ENCODE measurements at places on chromosomes 2 and 18.

DNA sequence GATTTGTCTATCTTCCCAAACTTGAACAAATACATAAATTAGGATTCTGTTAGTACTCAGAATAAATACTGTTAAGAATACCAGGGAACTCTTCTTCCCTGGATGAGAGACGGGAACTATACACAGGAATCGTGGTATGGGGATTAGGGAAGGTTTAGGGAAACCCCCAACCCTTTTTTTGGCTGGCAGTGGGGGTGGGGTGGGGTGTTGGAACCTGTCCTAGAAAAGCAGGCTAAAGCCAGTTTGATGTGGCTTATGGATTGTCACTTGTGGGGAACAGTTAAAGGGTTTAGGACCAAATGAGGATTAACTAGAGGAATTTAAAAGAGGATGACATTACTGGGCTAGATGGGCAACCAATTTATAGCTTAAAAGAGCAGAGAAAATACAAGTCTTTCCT, 1.8 kb downstream of the SLC4A10 start:
- no peak for DNase-seq

DNA sequence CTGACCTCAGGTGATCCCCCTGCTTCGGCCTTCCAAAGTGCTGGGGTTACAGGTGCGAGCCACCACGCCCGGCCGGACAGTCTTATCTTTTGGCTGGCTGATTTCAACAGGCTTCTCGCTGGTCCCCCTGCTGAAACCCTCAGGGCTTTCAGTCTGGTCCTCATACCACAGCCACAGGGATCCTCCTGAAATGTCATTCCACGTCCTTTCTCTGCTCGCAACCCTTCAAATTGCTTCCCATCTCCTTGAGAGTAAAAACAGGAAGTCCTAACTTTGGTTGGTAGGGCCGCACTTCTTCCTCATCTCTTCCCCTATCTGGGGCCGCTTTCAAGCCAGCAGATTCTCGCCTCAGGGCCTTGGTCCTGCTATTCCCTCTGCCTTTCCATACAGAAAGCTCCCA, 1.4 kb upstream of the CAB39 start:
- DNase-seq: no peak

DNA sequence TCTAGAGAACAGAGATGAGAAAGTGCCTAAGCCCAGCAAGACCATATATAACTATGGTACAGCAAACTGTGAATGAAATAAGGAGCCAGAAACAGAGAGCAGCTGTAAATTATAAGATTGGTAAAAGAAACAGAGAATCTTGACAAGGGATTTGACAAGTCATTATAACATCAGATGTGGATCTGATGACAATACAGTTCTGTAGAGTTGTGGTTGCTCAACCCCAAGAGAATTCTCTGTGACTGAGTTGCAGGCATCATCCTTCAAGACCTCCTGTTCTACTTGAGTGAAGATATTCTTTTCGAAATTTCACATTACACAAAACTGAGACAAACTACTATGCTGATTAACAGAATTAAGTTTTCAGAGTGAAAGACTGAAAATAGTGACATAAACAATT, 343.1 kb upstream of the SLC39A10 start:
- DNase-seq: no peak

DNA sequence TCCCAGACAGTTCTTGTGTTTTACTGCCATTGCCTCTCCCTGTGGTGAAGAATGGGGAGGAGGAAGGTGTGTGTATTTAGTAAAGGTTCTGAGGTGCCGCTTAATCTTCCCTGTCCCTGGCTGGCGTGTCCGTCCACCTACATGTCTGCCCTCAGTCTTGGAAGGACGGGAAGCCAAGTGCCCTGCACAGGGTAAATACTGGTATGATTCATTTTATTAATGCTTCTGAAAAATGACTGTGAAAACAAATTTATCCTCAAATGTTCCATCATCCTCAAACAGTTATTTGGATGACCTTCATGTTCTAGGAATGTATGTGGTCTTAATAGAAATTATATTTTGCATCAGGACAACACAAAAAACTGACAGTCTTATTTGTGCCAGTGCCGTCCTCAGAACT, 6.6 kb downstream of the EPAS1 start:
- no peak for DNase-seq

GRCh38 chr2:187956906-187957534, 334.7 kb upstream of the GULP1 start:
- DNase-seq: no peak

DNA sequence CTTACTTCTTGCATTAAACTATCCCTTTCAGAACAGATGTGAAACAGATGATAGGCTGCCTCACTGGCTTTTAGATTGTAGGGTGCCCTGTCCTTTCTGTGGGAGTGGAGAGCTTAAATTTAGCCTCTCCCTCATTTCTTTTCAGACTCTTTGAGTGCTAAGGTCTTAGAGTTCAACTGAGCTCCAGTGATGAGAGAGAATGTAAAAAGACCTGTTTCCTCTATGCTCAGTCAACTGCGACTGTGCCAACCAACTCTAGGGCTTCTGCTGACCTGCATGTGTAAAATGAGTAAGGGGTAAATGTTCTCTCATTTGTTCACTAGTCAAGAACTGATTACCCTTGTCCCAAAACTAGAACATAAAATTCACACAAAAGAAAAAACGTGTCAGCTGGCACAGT, 104.8 kb upstream of the TGFA start:
- DNase-seq: no peak

- DNase-seq: no peak
These were observed 402.5 kb upstream of the FAM98A start for GRCh38 chr2:34001557-34001956.

DNA sequence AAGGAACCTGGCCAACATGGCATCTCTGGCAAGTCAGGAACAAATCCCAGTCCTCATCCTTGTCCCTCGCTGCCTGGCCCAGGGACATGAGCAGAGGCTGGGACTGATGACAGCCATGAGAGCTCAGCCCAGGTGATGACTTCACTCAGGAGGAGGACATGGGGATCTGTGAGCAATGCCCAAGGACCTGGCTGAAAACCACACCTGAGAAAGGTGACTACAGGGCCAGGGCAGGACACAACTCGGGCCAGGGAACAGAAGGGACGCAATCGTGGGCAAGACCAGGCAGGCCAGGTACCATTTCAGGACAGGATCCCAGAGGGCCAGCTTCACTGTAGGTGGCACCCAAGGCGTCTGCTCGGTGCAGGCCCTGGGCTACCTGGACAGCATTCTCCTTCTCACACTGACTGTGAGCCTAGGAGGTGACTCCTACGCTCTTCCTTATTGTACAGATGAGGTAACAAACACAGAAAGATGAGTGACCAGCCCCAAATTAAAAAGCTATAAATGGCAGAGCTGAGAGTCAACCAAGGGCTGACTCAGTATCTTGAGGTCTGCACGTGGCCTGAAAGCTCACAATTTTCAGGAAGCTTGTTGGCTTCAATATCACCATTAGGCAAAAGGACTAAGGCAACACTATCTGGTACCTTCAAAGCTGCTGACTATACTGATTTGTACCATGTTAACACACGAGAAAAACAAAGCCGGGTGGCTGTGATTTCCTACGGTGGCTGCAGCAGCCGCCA, 141.1 kb downstream of the EIPR1 start:
- no peak for DNase-seq

GRCh38 chr2:32750880-32751279, 123.0 kb downstream of the TTC27 start:
- no peak for DNase-seq

- no peak for DNase-seq
These were observed 4.7 kb downstream of the HS6ST1 start for GRCh38 chr2:128313931-128314347.

DNA sequence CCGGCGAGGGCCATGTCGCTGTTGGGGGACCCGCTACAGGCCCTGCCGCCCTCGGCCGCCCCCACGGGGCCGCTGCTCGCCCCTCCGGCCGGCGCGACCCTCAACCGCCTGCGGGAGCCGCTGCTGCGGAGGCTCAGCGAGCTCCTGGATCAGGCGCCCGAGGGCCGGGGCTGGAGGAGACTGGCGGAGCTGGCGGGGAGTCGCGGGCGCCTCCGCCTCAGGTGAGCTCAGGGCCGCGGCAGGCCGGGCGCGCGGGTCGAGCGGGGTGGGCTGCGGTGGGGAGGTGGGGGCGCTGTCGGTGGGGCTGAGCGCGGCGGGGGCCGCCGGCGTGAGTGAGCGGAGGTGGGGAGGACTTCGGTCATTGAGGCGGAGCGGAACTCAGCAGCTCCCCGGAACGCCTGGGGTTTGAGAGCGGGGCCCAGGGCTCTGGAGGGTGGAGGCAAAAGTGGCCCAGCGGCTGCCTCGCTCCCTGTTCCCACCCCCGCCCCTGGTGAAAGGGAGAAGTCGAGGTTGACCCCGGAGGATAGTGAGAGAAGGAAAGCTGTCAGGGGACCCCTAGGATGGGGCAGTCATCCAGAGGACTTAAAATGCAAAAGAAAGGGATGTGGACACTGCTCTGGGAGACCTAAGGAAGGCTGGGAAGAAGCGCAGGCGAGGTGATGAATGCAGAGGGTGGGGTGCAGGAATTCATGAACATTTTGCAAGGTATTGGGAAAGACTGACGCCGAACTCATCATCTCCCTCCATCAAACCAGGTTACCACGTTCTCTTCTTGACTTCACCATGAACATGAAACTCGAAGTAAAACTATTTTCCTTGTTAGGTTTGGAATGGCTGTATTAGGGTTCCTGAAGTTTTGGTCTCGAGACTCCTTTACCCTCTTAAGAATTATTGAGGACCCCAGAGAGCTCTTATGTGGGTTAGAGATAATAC, 633 bp downstream of the MALT1 start:
- no peak for DNase-seq

GRCh38 chr2:19033240-19033639, 325.2 kb downstream of the OSR1 start:
- no peak for DNase-seq

GRCh38 chr2:174219321-174219720, 29.0 kb downstream of the OLA1 start:
- DNase-seq: no peak

DNA sequence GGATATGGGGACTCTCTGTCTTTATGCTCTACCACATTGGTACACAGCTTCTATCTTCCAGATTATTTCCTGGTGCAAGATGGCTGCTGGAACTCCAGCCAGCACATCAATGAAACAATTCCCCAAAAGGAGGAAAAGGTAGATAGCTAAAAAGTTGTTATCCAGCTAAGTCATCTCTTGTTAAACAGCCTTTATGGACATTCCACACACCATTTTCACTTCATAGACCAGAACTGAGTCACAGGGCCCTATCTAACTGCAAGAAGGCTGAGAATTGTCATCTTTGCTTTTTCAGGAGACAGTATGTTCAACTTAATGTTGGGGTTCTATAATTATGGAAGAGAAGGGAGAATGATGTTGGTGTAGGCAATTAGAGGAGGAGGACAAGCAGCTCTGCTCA, 133.3 kb upstream of the NOSTRIN start:
- no peak for DNase-seq

DNA sequence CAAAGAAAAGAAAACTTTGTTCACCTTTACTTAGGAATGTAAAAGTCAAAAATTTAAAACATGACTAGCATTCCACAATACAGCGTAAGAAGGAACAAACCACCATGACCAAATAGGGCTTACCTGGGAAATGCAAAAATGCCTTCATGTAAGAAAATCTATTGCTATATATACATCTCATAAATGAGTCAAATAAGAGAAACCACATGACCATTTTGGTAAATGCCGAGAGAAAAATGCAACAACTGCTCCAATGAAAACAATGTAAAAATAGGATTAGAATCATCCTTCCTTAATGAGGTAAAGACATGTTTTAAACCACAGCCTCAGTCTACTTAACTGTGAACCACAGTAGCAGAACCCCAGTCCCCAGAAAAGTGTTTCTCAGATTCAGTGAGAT, 49.4 kb downstream of the TGOLN2 start:
- no peak for DNase-seq
